ENCODE measurements at places on chromosomes 16 and 17. TPM values are rescaled to one million over a fixed set of nuclear protein-coding genes. Genes with fewer than 3 reads are reported as not detected.

NEK8 gene
- total RNA-seq = 1.7 TPM

SLC43A2 gene
- total RNA-seq = 11.8 TPM

SLC9A5 gene
- total RNA-seq = 1.2 TPM

TRPV2 gene
- total RNA-seq = 0.98 TPM

Measured in temporal lobe (tissue), 4 donors.